ENCODE measurements at places on chromosomes 6 and 20.
A peak's percentile ranks its signal among the peaks of the same experiment; 100 is the strongest.

DNA sequence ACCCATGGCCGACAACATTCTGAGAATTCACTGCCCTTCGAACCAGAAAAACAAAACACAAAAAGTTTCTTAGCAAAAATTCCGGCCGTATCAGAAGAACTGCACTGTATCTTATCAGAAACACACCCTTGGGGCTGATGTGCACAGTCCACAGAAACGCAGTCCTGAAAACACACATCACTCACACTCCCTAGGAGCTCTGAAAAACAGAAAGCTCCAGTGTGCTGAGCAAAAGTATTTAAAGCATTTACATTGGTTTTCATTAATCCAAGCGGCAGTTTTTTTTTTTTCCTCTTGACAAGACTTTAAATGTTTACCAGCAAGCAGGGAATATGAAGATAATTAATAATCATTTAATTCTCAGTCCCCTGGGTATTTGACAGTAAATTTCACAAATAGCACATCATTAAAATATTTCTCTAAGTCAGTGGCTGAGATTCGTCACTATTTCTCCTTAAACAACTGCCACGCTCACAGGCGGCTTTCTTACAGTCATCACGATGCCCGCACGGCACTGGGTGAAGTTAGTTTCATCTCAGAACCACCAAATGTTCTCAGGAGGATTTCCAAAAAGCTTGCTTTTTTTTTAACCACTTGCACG lies 13.3 kb downstream of the NFATC2 start:
- DNase-seq: peak; percentile 46

- no peak for DNase-seq
Observed at GRCh38 chr6:17725083-17725482, 18.4 kb upstream of the NUP153 start.

GRCh38 chr6:1322696-1323219 lies 10.9 kb downstream of the FOXQ1 start:
- DNase-seq: no peak

DNA sequence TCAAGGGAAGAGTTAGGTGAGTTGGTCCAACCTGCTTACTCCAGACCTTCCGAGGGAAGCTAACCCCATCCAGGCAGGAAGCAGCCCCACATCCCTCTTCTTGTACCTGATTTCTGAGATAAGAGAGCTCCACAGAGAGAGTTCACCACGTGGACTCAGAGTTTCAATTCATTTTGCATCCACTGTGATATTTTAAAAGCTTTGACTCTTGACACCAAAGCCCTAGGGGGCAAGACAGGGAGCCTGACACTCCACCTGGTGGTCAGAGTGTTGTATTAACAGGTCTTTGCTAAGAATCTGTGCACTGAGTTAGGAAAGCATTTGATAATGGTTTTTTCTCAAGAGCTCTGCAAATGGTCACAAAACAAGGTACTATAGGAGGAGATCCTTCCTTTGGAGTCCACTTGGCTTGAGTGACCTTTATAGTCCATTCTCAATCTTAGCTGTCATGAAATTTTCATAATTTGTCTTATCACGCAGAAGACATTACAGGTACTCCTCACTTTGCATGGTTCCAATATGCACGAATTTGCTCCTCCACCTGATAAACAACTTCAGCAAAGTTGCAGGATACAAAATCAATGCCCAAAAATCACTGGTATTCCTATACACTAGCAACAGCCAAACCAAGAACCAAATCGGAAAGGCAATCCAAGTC lies 56.2 kb upstream of the RIPOR2 start:
- peak; percentile 87 for DNase-seq

GRCh38 chr6:137862419-137863090 lies 4.5 kb upstream of the TNFAIP3 start:
- no peak for DNase-seq

DNA sequence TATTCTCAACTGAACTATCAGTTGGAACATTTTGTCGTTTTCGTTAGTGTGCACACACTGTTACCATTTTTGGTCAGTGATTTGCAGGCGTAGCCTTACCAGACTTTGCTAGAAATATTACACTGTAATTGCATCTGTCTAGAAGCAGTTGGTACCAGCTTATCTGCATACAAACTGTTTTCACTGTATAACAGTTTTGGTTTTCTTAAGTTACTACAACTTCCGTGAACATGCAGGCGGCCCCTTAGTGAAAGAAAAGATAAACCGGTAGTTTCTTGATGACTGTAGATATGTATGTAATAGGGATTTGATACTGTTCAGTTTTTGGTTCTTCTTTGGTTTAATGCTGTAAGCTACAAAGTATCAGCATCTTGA lies 1.3 kb downstream of the DSTN start:
- DNase-seq: no peak

DNA sequence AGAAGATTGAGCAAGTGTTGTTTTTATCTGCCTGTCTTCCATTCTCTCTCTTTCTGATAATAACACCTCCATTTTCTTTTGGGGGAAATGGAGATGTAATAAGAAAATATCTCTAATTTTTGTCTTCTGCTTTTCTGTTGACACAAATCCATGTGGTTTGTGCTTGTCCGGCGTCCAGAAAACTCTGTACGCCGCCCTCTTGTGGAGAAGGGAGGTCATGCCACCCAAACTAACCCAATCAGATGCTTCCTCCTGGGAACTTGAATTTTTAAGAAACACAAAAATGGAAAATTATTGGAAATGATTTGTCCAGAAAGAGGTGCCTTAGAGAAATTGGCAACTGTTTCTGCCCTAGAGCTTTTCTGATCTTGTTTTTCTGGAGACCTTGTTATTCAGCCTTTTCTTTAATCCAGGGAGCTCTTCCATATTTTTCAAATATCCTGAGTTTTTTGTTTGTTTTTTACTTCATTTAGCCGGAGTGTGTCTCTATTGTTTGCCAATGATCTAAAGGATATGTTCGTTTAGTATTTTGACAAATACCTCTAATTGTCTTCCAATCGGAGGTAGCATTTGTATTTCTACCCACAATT lies 17.8 kb upstream of the FNDC1 start:
- peak; percentile 53 for DNase-seq

DNA sequence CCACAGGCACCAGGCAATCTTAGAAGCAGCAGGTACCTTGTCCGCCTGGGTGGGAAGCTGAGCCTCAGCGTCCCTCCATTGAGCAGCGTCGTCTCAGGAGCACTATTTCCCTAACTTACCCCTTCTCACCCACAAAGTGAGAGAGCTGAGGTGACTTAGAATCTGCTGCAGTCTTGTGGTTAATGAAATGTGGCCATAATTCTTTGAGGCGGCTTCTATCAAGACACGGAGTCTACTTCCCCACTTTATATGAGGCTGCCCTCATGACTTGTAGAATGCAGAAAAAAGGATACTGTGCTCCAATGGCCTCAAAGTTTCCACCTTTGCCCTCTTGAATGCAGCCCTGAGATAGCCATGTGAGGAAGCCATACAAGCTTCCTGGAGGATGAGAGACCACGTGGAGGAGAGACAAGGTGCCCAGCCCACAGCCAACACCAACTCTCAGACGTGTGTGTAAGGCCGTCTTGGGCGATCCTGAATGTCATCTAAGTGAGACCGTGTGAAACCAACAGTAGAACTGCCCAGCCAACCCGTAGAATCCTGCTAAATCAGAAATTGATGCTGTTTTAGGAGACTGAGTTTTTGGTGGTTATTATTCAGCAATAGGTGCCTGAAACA lies 9.1 kb upstream of the TAGAP start:
- no peak for DNase-seq

- DNase-seq: no peak
Observed at GRCh38 chr6:15845492-15845891, 182.7 kb upstream of the DTNBP1 start.

DNA sequence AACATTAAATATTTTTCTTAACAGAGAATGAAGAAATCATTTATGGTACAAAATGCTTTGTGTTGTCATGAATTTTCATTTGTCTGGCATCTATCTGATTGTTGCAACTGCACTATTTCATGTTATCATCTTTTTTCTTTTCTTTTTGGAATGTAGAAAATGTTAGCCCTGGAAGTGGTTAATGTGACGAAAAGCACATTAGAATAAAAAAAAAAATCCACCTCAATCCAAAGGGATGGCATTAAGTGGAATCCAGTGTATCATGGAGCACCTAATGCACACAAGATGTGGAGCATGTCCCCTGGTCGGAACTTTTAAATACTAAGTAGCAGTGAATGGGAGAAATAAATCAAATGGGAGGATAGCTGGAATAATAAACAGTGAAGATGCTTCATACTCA lies 172.9 kb upstream of the MCHR2 start:
- no peak for DNase-seq

DNA sequence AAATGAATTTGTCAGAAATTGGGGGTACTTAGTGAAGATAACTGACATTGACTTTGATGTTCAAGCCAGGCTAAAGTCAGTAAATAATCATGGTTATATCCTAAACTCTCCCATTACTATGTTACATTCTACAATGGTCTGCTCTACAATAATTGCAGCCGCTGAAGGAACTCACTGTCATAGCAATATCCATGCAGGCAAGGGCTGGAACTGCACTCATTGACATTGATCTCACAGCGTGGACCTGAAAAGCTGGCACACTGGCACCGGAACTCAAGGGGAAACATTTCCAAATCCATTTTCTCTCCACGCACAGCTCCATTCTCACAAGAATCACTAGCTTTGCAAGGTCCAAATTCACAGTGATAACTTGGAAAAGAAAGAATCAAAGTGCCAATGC lies 702.7 kb downstream of the EYS start:
- DNase-seq: no peak

DNA sequence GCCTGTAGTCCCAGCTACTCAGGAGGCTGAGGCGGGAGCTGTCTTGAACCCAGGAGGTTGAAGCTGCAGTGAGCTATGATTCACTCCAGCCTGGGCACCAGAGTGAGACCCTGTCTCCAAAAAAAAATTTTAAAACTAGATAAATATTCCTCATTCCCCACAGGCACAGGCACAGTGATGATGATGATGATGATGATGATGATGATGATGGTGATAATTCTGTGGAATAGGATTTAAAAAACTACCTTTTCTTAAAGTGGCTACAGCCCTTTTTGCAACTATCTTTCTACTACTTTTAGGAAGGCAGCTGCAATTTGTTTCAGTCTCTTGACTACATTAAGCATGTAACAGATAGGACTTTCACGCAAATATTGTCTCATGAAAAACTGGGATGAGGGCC lies 76.6 kb upstream of the SCAF8 start:
- DNase-seq: no peak

GRCh38 chr6:56238352-56238751 lies 9.0 kb downstream of the COL21A1 start:
- DNase-seq: no peak

DNA sequence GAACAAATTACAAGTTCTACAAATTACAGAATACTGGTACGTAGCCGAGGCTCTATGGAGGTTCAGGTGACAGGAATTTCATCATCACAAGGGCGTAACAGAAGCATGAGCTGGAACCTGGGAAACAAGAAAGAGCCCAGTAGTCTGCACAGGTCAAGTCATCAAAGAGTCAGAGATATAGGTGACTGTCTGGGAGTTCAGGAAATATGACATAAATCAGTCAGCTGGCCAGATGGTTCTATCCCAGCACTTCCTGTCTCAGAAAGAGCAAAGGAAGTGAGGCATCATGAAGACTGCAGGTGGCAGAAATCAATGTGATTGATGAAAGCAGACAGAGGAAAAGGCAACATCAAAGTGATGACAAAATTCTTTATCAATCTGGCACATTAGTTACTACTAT lies 23.3 kb downstream of the MYCT1 start:
- no peak for DNase-seq

GRCh38 chr6:156963712-156964700 lies 186.8 kb downstream of the ARID1B start:
- DNase-seq: peak; percentile 12

GRCh38 chr6:149977221-149977620 lies 13.5 kb downstream of the ULBP1 start:
- no peak for DNase-seq

- DNase-seq: no peak
Observed at GRCh38 chr6:45690846-45691245, 313.1 kb upstream of the SUPT3H start.

DNA sequence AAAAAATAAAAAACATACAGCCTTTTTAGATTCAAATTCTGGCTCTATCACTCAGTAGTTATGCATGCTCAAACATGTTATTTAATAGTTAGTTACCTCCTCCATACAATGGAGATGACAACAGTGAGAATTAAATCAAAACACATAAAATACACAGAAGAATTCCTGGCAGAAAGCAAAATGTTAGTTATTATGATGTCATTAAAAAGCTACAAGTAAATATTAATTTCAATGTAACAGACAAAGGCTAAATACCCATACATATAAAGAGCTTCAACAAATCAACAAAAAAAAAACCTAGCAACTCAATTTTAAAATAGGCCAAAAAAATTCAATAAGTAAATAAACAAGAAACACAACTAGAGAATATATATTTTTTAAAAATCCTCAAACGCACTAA lies 21.4 kb downstream of the PLN start:
- DNase-seq: no peak

DNA sequence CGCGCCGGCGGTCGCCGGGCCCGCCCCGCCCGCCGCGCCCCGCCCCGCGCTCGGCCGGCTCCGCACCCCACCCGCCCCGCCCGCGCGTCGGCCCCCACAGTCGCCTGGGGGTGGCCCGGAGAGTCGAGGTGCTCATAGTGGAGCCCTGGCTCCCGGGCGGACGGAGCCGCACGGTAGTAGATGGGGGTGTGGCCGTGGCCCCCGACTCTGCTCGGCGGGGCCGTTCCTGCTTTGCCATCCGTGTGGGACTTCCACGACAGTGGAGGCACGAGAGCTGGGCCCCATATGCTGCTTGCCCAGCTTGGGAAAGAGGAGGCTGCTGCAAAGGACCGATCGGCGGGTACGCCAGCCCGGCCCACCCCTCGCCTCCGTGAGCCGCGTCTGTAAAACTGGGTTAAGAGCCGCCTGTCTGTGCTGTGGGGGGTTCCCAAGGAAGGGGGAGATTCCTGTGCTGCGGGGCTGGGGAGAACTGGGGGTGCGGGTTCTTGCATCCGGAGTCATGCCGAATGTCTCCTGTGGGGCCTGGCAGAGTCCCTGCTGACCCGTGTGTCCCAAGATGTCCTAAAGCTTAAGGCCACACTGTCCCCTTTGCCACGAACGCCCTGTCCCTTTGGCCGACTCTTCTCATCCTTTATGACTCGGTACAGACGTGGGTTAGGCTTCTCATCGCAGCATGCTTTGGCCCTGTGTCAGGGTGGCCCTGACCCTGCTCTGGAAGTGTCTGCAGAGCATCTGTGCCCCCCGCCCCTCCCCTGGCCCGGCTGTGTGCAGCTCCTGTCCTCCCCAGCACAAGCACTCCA lies at the start of gene OPRL1:
OPRL1 (plus strand) TSS at position 70 of the 800 bp plus-strand sequence. CDS start 12,639 bp downstream, outside the sequence.
- DNase-seq: peak; percentile 52

- no peak for DNase-seq
Observed at GRCh38 chr20:7856756-7857155, 83.5 kb downstream of the HAO1 start.

Measured in CD4-positive, alpha-beta T cell treated with Interferon alpha-2 for 1 hour (primary cell).